ENCODE measurements at places on chromosomes 7 and 10.

DNA sequence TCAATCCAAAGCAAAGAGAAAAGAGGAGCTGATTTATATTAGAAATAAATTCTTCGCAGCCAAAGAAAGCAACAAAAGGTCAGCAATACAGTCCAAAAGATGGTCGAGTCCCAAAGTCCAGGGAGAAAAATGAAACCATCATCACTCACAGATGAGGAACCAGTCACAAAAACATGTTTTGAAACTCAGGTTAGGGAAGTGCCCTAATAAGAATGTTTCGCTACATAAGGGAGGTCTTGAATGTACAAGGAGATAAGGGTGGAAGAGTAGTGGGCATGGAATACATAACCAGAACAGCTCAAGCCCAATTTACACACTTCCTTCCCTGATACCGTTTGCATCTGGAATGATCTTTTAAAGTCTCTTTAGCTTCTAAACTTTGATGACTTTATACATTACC lies 53.6 kb downstream of the VPS41 start:
- DNase-seq = no peak

DNA sequence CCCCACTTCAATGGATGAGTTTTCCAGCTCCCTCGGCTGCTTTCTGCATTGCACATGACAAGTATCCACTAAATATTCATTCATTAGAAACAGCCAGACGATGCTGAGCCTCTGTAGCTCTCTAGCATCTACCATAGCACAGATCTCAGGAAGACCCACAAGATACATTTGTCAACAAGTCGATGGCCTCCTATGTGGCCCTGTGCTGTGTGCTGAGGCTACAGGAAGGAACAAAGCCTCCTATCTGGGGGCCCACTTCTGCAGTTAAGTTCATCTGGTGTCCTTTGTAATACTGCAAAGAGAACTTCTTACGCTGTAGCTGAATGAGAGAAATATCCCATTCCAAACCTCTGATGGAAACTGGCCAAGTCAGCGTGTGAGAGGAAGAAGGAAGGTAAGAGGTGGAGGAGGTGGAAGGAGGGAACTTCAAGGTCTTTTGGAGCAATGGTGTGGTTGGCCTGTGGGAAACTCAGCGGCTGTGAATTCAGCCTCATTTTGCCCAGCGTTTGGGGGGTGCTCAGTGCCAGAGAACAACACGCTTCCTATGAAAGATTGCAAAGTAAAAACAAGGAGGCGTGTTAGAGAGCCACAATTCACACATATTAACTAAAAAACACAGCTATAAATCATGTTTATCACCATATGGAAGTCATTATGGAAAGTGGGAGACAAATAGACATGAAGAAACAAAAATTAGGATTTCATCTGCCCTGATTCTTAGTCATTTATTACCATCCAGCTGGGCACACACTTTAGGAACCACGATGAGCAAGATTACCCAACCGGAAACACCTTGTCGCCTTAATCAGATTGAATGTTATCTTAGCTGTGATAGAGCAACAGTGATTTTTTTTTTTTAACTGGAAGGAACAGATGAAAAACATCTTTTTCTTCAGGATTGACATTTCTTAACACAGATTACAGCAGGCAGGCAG lies 62.2 kb upstream of the USP6NL start:
- no peak for DNase-seq

DNA sequence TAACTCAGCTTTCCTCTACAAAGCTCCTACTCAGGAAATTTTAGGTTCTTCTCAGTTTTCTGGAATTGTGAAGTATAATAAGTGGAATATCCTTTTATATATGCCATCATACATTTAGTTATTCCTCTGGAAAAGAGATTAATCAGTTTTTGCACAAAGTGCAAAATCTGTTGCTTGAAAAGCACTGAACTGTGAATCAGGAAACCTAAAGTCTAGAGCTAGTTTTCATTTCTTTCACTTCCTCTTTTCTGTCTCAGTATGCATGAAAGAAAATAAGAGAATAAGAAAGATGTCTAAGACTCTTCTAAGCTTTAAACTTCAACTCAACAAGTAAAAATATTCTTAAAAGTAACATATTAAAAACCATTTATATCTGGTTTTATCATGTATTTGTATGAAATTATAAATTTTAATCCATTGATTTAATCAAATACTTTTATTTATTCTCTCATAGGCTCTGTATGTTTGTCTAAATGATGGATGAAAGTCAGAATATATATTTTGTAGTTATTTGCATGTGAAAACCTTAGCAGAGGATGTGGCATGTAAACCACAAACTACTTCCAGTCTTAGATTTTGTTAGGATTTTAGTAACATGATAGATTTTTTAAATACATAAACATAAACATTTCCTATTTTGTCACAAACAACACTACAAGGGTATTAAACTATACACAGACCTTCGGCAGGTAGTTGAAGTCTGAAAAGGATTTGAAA lies 1073.0 kb downstream of the XPNPEP1 start:
- no peak for DNase-seq

DNA sequence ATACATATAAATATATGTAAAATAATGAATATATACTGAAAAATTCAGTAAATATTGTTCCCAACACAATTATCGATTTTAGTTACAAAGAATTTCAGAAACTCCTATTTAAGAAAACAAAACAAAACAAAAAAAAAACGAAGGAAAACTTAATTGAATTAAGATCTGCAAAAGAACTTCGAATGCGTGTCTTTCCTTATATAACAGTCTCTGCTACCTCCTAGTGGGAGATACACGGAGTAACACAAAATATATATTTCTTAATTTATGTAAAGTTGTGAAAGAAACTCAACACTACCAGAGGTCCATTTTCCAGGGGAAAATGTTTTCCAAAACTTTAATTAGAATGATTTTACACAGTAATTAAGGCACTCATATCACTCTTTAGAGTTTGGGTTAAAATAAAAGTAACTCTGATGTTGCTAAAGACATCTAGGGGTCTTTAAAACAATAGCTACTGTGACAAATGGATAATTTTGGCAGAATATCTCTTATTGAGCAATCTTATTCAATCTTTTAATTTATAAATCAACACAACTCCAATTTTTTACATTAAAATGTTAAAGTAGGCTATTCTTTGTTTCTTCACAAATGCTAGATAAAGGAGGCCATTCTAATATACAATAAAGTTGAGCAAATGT lies 41.6 kb downstream of the NEBL start:
- DNase-seq = no peak

- no peak for DNase-seq
These were observed 66.4 kb upstream of the JAZF1 start for GRCh38 chr7:28246921-28247461.

DNA sequence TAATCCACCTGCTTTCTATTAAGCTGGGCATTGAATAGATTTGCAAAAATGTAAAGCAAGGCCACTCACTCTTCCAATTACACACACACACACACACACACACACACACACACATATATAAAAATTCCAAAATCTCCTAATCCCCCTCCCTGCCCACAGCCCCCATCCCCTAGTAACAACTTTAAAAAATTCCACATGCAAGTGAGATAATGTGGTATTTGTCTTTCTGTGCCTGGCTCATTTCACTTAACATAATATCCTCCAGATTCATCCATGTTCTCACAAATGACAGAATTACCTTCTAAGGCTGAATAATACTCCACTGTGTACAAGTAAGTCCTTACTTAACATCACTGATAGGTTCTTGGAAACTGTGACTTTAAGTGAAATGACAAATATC lies 24.2 kb downstream of the SH2D4B start:
- no peak for DNase-seq

GRCh38 chr10:86585037-86585929 lies 63.7 kb upstream of the WAPL start:
- DNase-seq = no peak

DNA sequence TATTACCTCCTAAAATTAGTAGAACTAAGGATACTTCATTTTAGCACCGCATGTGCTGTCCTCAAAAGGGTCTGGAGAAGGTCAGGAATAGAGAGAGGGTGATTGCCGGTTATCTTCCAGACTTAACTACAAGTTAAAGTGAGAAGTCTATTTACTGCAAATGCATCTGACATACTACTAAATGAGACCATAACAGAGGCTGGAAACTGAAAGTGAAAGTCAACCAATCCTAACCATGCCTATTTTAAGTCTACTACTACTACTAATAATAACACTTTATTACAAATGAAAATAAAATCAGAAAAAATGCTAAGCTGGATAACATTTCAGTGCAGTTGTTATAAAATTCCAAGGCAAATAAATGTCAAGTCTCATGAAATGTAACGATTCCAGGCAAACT lies 244.7 kb downstream of the KIF20B start:
- DNase-seq = no peak

DNA sequence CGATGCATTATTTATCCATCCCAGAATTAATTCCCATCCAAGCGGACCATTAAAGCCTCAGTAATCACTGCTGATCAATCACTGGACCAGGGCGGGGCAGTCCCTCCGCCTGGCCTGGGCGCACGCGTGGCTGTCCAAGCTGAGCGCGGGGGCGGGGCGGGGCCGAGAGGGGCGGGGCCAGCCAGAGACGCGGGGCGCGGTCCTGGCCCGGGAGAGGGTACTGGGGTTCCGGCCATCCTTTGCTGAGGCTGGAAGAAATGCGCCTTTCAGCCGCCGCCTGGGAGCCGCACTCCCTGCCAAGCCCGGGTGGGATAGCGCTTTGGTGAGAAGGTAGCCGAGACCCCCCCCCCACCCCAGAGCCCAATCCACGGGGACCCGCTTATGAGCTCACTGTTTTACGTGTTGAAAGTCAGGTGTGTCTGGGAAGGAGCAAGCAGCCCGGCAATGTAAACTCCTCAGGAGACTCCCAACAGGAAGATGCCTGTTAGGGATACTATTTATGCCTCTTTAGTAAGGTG lies at the start of gene ARHGAP22:
TSS of gene ARHGAP22 (minus strand) at position 83 of the 518 bp plus-strand sequence. CDS start 277 bp downstream, outside the sequence.
- no peak for DNase-seq

GRCh38 chr7:43906331-43907010 lies at the start of gene URGCP:
Gene URGCP, minus strand, starts transcription at chr7:43906596. Its CDS starts 21 bp downstream, at chr7:43906575.
- no peak for DNase-seq
